ENCODE measurements at places on chromosomes 13 and 19.

- DNase-seq = no peak
These were observed 745.3 kb downstream of the GPC5 start for GRCh38 chr13:92143766-92144165.

- DNase-seq = no peak
These were observed 53.0 kb downstream of the GGACT start for GRCh38 chr13:100535426-100536135.

DNA sequence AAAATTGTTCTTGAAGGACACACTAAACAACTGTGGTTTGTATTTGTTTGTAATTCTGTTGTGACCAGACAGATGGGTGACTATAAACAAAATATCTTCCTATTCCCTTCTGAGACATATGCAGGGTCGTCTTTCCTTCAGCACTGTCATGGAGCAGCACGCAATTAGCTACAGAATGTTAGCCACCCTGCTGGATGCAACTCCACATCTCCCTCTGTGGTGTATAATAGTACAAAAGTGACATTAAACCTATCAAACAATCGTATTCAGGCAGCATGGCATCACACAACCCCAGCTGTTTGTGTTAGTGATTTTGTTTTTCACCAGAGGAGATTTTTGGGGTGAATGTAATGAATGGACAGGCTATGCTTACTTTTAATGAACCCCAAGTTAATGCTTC lies 146.2 kb downstream of the GPC6 start:
- DNase-seq = no peak

DNA sequence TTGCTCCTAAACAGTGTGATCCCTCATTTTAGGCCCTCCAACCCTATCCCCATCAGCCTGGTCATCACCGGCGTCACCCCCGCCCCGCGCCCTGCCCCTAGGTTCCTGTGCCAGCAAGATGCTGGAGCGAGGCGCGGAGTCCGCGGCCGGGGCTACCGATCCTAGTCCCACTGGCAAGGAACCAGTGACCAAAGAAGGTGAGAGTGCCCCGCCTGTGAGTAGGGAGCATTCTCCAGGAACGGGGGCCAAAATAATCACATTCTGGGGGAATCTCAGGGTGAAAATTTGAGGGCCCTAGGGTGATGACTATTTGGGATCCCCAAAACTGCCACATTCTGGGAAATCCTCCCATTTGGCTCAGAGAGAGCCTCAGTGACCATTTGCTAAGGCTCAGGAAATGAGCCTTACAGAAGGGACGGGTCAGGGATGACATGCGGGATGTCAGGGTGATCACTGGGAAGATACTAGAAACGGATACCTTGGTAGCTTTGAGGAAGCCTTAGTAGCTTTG lies 1.4 kb downstream of the ZNF575 start:
- no peak for DNase-seq

GRCh38 chr19:18967358-18968146 lies 26.5 kb upstream of the HOMER3 start:
- no peak for DNase-seq

DNA sequence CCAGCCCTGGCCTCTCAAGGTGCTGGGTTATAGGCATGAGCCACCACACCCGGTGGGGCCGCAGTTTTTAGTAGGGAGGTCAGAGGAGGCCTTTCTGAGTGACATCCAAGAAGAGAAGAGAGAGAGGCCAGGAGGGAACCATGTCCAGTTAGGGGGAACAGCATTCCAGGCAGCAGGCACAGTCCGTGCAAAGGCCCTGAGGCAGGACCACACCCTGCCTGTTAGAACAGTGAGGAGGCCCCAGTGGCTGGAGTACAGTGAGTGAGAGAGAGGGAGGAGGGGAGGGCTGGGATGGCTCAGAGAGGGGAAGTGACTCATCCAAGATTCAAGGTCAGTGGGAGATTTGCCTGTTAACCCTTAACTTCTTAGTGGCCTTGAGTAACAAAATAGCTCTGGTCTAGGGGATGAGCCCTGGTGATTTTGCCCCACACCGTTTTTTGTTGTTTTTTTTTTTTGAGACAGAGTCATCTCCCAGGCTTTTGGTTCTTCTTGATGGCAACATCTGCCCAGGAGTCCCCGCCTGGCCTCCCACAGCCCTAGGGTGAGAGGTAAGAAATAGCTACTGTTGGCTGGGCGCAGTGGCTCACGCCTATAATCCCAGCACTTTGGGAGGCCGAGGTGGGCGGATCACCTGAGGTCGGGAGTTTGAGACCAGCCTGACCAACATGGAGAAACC lies 2.7 kb upstream of the PLIN3 start:
- no peak for DNase-seq

GRCh38 chr13:21672287-21672680 lies 1.4 kb downstream of the FGF9 start:
- DNase-seq = no peak

- no peak for DNase-seq
These were observed 52.5 kb downstream of the SOX1 start for GRCh38 chr13:112119192-112120030.
